Hepatic stellate cell (primary cell): ENCODE measurements at places on chromosomes 16 and 17.

DNA sequence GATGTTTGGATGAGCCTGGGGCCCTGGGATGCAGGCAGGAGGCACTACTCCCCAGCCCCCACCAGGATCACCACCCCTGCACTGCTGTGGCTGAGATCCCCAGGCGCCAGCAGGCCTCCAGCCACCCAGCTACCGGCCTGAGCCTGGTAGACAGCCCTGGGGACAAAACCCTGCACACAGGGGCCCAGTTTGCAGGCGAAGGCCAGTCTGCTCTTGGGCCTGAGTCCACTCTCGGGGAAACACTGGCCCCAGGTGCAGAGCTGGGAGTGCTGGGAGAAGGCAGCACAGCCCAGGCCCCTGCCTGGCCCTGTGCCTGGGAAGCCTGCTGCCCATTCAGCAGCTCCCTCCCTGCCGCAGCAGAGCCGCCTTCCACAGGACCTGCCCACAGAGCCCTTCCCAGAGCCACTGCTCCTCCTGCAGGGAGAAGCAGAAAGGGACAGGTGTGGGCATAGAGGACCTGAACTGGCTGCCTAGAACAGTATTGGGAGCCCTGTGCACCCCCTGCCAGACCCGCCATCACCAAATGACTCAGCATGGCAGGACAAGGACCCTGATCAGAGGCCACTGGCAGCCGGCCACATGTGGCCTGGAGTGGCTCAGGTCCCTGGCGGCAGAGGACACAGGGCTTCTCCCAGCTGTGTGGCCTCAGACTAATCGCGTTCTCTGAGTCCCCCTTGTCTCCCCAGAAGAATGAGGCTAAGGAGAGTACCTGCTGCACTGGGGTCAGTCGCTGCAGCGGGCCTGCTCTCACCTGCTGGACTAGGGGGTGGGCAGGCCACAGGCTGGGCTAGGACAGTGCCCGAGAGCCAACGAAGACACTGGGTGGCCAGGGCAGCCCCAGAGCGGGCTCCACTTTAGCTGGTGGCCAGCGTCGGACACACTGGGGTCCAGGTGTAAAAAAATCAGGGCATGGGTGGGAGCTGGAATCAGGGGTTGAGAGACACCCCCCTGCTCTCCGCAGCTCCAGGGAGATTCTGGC lies 10.7 kb downstream of the MSRB1 start:
- no peak for DNase-seq

- DNase-seq, result peak; percentile 99
Observed at GRCh38 chr16:87581857-87582215, 20.5 kb upstream of the JPH3 start.

DNA sequence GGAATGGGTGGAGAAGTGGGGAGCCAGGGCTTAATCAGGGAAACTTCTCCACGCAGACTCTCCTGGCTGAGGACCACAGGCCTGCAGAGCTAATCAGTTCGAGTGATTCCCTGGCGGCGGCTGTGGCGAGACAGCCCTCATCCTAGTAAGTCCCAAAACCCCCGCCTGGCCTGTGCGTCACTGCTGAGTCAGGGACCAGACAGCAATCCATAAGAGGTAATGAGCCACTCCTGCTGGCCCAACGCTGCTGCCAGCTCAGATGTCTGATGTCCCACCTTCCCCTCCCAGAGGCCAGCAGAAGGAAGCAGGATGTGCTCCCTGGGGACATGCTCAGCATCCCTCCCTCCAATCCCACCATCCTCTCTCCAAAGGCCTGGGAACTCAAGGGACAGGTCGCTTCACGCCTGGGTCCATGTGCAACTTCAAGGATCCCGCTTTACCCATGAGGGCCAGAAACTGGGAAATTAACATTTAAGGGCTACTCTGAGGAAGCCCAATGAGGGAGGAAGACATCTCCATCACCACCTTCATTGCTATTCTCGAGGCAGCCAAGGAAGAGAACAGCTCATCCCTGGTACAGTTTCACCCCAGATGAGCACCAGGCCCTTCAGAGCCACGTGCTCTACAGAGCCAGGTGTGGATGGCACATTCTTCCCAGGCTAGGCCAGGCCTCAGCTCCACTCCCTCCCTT lies 7.9 kb downstream of the ACLY start:
- DNase-seq, result peak; percentile 95

GRCh38 chr17:4156750-4157381 lies 13.9 kb downstream of the CYB5D2 start:
- DNase-seq, result no peak

- DNase-seq, result no peak
Observed at GRCh38 chr17:43430936-43431713, 32.3 kb downstream of the ARL4D start.

GRCh38 chr16:81265658-81266451 lies 27.4 kb downstream of the BCO1 start:
- no peak for DNase-seq

DNA sequence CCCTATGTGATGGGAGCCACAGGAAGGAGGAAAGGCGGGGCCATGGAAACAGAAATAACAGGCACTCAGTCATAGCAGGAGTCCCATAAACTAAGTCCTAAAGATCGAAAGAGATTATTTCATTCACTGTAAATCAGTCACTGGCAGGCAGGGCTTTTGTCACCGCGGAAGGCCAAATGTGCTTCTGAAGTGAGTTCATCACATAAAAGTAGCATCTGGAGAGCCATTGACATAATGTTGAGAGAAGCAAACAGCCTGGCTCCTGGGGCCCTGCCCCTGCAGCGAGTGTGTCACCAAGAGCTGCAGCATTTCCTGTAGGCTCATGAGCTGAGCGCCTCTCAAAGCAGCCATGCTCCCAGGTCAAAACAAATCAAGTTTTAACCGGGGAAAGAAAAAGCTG lies 476.2 kb downstream of the HAPSTR1 start:
- no peak for DNase-seq
